Ammon's horn (tissue), 1 donor: ENCODE measurements at places on chromosomes 5 and 9.

DNA sequence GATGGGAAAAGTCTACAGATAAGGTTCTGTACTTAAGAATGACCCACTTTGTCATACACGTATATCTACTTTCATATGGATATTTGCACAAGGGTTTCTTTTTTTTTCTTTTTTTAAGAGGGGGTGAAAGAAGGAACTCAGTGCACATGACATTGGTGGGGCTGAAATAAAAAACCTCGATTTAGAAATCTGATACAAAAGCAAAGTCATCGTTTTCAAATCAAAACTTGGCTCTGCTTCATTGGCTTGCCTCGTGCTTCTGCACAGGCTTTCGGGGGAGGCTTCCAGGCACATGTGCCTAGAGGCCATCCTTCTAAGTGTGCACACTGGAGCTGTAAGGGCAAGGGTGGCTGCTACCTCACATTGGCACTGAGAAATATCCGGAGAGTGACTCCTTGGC, 31.1 kb downstream of the PTTG1 start:
- no peak for DNase-seq

DNA sequence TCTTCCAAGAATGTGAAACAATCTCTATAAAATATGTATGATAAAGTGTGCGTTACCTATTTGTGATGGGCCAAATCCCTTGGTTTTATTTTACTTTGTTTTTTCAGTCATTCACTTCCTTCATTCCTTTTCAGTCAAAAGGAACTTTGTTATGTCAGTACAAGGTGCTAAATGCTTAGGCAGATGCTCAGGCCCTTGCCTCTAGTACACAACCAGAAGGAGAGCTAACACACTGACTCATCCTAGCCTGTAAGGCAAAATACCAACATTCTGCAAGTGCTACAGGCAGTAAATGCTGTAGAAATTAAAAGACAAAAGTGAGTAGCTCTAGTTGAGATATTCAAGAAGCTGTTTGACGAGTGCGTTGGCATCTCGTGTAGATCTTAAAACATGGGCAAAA, 49.4 kb downstream of the TRPM6 start:
- peak; percentile 49 for DNase-seq

GRCh38 chr5:141199359-141200235, at the start of gene PCDHB11:
TSS of gene PCDHB11 (plus strand) at chr5:141199627. CDS start at chr5:141199775, 148 bp downstream.
- DNase-seq: no peak

DNA sequence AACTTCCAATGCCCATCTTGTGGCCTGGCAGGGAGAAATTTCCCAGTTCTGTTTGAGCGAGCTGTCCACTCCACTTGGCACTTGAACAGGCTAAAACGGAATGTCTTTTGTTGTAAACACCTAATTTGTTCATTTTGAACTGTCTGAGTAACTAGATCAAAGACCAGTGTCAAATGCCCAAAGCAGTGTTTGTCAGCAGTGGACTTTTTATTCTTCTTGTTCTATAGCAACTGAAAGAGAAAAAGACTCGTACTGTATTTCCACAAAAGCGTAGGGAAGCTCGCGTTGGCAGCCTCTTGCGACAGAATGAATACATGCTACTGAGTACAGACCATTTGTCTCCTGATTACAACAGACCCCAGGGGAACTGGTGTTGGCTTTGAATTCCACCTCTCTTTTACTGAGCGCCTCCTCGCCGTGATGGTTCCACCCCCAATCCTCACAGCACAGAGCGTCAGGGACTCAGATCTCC, 601.8 kb upstream of the ZNF608 start:
- peak; percentile 71 for DNase-seq

GRCh38 chr5:64678374-64678773, 11.9 kb upstream of the SHISAL2B start:
- peak; percentile 21 for DNase-seq

DNA sequence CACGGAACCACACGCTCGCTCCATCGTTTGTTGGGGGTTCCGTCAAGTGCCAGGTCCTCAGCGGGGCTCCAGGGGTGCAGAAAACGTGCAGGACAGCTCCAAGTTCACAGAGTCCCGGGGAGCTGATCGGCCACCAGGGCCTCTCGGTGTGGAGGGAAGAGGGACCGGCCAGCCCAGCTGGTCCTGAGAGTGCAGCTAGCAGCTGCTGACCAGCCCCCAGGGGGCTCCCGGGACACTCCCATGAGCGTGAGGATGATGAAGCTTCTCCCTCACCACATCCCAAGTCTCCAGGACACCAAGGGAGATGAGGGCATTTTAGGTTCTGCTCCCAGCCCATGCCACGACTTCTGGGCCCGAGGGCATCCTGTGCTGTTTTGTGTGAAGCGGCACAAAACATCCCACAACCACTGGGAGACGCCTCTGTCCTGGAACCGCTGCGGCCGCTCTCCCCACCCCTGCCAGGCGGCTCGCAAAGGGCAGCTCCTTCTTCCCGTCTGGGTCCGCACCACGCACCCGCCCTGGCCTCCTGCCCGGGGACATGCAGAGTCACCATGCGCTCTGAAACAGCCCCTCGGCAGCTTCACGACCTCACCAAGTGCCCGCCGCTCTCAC, 67.5 kb upstream of the IRX4 start:
- no peak for DNase-seq

GRCh38 chr5:95533761-95534160, 21.0 kb downstream of the SKIC3 start:
- no peak for DNase-seq

DNA sequence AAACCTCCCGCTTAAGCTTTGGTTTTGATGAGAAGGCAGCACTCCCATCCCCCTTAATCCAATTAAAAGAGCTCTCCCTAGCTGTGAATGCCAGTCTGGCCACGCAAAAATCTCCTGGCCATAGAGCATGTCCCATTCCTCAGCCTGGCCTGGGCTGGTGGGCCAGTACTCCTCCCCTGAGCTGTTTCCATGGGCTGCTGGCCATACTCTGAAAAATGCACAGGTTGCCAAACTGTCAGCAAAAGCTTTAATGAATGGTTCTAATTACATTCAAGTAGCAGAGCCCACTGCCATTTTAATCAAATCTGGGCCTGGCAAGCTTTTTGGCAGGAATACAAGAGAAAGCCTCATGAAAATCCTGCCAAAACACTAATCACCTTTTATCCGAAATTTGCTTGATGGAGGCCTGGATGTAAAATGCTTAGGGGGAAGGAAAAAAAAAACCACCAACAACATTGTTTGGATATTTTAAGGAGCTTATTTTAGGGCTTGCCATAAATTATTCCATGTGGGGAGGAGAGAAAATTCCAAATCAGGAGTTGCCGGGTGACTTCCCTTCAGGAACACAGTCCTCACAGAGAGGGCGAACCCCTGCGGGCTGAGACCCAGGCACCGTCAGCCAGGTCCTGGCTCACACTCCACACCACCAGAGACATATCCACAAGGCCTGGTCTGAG, 243.3 kb downstream of the SEC61B start:
- DNase-seq: peak; percentile 64

- DNase-seq: no peak
Observed at GRCh38 chr5:147406636-147407035, 103.2 kb downstream of the DPYSL3 start.

- DNase-seq: no peak
Observed at GRCh38 chr9:109845226-109845625, 65.2 kb downstream of the PALM2AKAP2 start.

DNA sequence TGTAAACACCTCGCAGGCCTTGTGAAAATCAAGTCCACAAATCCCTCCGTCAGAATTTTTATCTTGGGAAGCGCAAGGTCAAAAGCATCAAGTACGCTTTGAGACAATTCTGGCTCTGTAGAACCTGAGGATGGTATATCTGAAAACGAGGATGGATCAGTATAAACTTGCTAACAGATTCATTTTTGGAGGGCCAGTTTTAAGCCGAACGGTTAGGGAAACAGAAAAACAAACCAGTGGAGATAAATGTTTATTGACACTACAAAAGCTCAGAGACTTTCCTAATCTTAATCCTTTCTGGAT, 352 bp upstream of the PGGT1B start:
- DNase-seq: no peak

- no peak for DNase-seq
Observed at GRCh38 chr5:158117467-158118160, 258.7 kb upstream of the CLINT1 start.

- no peak for DNase-seq
Observed at GRCh38 chr9:84897362-84898094, 228.0 kb downstream of the NTRK2 start.

GRCh38 chr9:14932641-14933040, 22.4 kb upstream of the FREM1 start:
- no peak for DNase-seq

DNA sequence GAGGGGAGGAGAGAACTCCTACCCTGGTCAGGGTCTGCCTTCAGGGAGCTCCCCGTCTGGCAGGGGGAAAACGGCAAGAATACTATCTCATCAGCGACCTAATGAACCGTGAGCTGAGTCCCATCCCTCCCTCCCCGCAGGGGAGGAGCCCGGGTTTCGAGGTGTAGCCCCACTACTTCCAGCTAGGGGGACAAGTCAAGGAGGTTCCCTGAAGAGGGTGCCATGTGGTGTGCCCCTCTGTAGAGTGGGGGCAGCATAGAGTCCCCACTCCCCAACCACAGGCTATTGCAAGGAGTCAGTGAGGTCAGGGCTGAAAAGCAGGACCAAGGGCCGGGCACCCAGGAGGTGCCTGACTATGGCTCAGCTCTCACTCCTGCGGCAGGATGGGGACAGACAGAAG, 50.9 kb upstream of the RXRA start:
- no peak for DNase-seq

GRCh38 chr9:89046832-89047231, 55.6 kb downstream of the S1PR3 start:
- no peak for DNase-seq

GRCh38 chr5:103375350-103375749, 116.8 kb downstream of the MACIR start:
- DNase-seq: no peak

DNA sequence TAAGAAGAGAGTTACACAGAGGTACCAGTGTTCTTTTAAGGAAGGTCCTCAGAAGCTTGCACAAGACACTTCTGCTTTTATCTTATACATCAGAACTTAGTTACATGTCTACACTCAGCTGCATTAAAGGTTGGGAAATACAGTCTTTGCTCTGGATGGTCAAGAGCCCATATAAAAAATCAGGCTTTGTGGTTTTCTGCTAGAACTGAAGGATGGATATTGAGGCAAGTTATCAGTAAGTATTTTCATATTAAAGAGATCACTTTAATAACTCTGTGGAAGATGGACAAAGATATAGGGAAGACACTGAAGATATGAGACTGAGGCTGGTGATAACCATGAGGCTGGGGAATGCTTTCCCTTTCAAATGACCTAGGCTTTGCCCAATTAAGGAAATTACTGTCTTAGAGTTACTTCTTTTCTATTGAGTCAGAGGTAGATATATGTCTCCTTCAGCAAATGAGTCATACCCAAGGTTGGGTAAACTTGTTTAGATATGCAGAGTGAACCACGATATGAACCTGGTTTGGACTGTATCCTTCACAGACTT, 87.0 kb upstream of the TNC start:
- no peak for DNase-seq

DNA sequence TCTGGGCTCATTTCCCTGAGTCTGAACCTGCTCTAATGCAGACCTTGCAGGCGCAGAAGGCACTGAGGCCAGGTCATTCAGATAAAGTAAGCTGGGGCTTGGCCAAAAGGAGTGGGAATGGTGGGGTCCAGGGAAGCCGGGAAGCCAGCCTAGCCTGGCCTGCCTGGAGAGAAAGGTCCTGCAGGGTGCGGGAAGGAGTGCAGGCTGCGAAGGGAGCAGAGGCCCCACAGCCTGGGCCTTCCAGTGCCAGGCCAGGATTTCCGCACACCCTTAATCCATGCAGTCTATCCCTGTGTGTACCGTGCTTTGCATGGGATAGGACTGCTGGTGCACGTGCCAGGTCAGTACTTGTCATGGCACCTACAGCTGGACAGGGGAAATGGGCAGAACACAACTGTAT, 3.6 kb upstream of the STING1 start:
- DNase-seq: no peak

- peak; percentile 49 for DNase-seq
Observed at GRCh38 chr9:33264003-33264472, 470 bp downstream of the BAG1 start.

DNA sequence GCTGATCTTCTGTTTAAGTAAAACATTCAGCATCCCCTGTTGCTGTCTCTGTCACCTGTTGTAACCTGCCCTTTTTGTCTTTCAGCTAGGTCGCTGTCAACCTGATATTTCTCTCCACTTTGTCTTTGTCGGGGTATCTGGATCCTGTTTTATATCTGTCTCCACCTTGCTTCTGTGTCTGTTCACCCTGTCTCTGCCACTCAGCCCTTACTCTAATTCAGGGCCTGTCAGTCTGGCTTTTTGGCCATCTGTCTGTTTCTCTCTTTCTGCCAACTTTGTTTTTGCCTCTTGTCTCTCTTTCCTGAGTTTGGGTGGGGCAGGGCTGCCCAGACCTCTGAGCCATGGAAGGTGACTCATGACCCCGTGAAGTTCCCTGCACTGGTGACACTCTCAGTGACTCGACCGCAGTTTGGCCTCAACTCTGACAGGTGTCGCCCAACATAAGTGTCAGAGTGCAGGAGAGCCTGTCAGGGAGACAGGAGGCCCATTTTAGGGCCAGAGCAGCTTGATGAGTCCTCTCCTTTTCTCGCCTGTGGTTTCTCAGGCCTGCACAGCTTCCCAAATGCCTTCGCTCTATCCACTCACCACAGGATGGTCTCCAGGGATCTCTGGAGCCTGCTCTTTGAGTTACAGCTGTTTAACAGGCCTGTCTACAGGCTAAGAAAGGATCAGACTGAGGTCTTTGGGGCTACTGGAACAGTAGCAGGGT, 868 bp downstream of the ZBTB43 start:
- DNase-seq: peak; percentile 14

GRCh38 chr5:58501778-58502417, 10.7 kb downstream of the GAPT start:
- no peak for DNase-seq

- no peak for DNase-seq
Observed at GRCh38 chr9:28120626-28121025, 547.3 kb upstream of the C9orf72 start.

DNA sequence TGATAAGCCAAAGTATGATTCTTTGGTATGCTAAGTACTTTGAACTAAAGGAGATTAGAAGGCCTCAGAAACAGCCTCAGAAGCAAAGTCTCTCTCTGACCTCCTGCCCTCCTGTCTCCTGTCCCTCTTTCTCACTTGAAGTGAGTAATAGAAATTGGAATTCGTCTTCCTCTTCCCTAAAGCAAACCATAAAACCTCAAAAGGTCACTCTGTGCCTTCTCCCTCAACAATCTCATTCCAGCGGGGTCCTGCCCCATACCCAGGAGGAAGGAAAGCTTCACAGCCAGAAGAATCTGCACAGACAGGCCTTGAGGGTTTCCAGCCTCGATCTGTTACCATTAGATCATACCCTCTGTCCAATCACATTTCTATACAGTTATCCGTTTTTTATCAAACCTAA, 87.8 kb downstream of the HAPLN1 start:
- no peak for DNase-seq

GRCh38 chr9:100466171-100466828, 6.6 kb upstream of the TMEFF1 start:
- DNase-seq: peak; percentile 39

DNA sequence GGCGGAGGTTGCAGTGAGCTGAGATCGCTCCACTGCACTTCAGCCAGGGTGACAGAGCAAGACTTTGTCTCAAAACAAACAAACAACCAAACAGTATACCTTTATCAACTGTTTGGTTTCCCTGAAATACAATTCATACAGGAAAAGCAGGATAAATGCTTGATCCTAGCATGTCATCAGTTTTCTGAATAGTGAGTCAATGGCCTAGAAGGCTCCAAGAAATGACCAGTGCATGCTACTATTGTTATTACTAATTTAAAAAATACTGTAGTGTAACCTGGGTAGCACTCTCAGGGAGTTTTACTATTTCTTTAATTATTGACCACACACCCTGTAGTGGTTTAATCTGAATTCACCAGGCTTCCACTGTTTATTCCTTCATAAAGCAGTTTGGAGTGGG, 101.0 kb upstream of the PTPN3 start:
- no peak for DNase-seq
